ENCODE measurements at places on chromosomes 3 and 15. TPM values are rescaled to one million over a fixed set of nuclear protein-coding genes. Genes with fewer than 3 reads are reported as not detected.

GRCh38 chr15:37095770-37096557, 4.4 kb downstream of the MEIS2 start:
- H3K27me3 ChIP-seq: no peaks in the 10 kb centered on the region
- H3K36me3 ChIP-seq: peaks cover 10% of the 10 kb centered on the region
- H3K27ac ChIP-seq: no peak overlapping the region
- peaks cover 12% of the 10 kb centered on the region for H3K4me1 ChIP-seq

DNA sequence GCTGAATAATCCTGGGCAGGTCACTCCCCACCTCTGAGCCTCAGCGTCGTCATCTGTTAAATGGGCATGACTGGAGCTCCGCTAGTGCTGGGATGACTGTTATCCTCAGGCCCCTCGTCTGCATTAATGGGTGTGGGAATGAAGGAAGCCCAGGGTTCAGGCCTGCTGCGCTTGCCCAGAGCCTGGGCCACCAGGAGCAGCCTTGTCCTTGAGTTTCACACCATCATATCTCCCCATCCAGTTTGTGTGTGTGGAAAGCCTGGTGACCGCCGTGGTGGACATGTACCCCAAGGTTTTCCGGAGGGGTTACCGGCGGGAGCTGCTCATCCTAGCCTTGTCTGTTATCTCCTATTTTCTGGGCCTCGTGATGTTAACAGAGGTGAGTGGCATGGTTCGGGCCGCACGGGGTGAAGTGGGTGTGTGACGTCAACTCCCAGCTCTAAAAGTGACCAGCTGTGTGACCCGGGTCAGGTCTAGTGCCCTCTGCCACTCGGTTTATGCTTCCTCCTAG, 63.5 kb upstream of the SLC6A1 start:
- no peaks in the 10 kb centered on the region for H3K27me3 ChIP-seq
- no peak overlapping the region for H3K4me3 ChIP-seq
- H3K36me3 ChIP-seq: no peaks in the 10 kb centered on the region
- peaks cover 32% of the 10 kb centered on the region for H3K4me1 ChIP-seq
- H3K27ac ChIP-seq: no peak overlapping the region

GRCh38 chr3:136021803-136022202, 56.3 kb downstream of the PPP2R3A start:
- no peaks in the 10 kb centered on the region for H3K4me1 ChIP-seq
- no peak overlapping the region for H3K27ac ChIP-seq
- H3K4me3 ChIP-seq: no peak overlapping the region
- no peak for DNase-seq
- no peaks in the 10 kb centered on the region for H3K27me3 ChIP-seq

- H3K4me1 ChIP-seq: peaks cover 42% of the 10 kb centered on the region
- peak overlapping the region; percentile 78 for H3K27ac ChIP-seq
- peaks cover 6% of the 10 kb centered on the region for H3K36me3 ChIP-seq
- DNase-seq: no peak
- H3K4me3 ChIP-seq: peak overlapping the region; percentile 94
- H3K27me3 ChIP-seq: no peaks in the 10 kb centered on the region
Observed at GRCh38 chr3:129892486-129892856, 1.0 kb downstream of the TMCC1 start.

DNA sequence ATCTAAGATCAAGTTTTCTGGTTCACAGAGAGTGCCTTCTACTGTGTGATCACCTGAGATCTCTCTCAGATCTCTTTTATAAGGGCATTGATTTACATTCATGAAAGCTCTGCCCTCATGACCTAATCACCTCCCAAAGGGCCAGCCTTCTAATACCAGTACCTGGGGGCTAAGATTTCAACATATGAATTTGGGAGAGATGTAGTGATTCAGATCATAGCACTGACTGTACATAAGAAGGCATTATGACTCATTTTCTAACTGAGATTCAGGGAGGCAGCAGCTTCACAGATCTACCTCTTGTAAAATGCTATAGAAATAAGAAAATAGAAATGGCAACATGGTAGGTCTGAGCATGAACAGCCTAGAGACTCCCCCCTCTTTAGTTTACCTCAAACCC, 39.6 kb downstream of the VGLL3 start:
- no peak overlapping the region for H3K27ac ChIP-seq
- no peaks in the 10 kb centered on the region for H3K27me3 ChIP-seq

DNA sequence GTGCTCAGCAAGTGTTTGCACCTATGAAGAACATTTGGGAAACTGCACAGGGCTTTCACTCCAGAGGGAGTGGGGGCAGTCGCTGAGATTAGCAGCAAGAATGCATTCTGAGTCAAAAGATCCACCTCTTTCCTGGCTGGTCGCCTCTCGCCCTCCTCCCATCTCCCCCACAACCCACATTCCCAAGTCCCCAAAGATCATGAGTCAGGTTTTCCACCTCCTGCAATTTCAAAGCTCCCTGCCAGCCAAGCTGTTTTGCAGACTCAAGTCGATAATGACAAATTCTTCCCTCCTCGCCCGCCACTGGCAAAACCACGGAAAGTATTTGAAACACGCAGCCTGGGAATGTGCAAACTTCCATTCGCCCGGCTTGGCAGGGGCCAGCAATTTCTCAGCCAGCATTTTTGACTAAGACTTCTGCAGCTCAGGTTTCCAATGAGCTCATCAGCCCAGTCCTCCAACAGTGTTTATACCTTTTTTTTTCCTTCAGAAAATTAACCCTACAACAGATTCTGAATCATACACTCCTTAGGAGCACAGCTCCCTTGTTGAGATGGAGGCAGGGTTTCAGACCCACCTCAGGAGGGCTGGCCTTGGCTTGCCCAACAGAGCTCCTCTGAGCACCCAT, 181.4 kb downstream of the SMAD6 start:
- H3K4me1 ChIP-seq: peaks cover 63% of the 10 kb centered on the region
- H3K27me3 ChIP-seq: no peaks in the 10 kb centered on the region
- H3K4me3 ChIP-seq: no peak overlapping the region
- peaks cover 4% of the 10 kb centered on the region for H3K36me3 ChIP-seq

DNA sequence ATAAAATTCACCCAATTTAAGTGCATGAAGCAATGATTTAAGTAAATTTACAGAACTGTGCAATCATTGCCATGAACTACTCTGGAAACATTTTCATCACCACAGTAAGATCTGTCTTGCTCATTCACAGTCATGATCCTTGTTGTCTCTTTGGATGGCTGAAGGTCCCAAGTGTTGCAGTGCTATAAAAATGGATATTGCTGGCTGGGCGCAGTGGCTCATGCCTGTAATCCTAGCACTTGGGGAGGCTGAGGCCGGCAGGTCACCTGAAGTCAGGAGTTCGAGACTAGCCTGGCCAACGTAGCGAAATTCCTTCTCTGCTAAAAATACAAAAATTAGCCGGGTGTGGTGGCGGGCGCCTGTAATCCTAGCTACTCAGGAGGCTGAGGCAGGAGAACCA, 17.0 kb downstream of the SNRPN start:
- no peaks in the 10 kb centered on the region for H3K27me3 ChIP-seq
- H3K27ac ChIP-seq: no peak overlapping the region
- H3K4me3 ChIP-seq: no peak overlapping the region

DNA sequence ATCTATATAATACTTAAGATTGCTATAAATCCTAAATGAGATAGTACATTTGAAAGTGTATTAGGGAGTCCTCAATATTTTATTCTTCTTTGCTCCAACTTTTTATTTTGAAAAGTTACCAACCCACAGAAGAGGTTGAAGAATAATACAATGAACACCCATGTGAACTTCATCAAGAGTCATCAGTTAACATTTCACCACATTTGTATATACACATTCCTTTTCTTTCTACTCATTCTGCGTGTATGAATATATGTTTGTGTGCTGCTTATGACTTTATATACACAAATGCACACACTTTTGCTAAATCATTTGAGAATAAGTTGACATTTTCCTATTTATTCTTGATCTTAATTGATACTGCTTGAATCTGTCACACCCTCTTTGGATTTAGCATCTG, 193.3 kb upstream of the CGNL1 start:
- DNase-seq: no peak
- H3K4me3 ChIP-seq: no peak overlapping the region
- H3K36me3 ChIP-seq: peaks cover 12% of the 10 kb centered on the region
- H3K27me3 ChIP-seq: no peaks in the 10 kb centered on the region
- peaks cover 24% of the 10 kb centered on the region for H3K4me1 ChIP-seq

DNA sequence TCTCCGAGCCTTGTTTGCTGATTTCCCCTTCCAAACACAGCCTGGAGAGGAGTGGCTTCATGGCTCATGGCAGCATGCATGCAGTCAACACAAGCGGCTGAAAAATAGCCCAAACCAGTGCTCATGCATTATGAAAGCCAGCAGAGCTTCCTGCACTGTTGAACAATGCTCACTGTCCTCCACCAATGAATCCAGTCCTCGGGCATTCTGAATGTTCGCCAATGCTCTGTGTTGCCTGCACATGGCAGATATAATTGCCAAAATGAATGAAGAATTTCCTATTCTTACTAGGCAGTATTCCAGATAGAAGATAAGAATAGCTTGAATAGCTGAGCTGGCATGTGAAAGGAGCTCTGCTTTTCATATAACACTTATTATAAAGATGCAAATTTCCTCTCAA, 252.7 kb downstream of the ROBO1 start:
- H3K36me3 ChIP-seq: no peaks in the 10 kb centered on the region
- no peak overlapping the region for H3K27ac ChIP-seq
- no peaks in the 10 kb centered on the region for H3K4me1 ChIP-seq
- no peak overlapping the region for H3K4me3 ChIP-seq
- no peaks in the 10 kb centered on the region for H3K27me3 ChIP-seq
- DNase-seq: no peak

AADACL2 gene
- total RNA-seq: not detected

PDE12 gene
- 11.9 TPM for total RNA-seq

TMEM45A gene
- total RNA-seq: 48.5 TPM

ZBBX gene
- not detected for total RNA-seq

DNAH12 gene
- not detected for total RNA-seq
